Heart left ventricle (tissue), 16 donors: ENCODE measurements at places on chromosomes 13 and 19.

- no peak for DNase-seq
Measured at GRCh38 chr13:40145139-40145538, 489.7 kb downstream of the COG6 start.

DNA sequence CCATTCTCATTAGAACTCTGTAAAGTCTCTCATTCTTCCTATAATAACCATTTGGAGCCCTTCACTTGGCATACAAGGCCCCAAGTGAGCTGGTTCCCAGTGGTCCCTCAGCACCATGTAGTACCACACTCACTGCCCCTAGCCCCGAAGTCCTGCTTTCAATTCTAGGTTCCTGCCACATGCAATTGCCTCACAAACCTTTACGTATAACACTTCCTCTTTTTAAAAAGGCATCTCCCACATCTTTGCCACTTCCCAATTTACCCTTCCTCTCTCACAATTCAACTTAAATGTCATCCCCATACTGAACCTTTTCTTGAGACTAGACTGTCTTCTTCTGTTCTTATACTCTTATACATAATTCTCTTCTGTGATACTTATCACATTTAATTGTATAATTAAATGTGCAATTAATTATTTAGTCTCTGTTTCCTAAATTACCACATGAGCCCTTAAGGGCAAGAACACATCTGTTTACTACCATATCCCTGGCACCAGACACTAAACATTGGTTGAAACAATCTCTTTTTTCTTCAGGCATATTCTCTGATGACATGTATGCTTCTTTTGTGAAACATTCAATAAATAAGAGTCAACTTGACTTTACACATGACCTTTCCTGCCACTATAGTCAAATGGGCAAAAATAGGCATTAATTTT is 304.0 kb downstream of the SPRY2 start:
- no peak for DNase-seq

- DNase-seq: no peak
Measured at GRCh38 chr13:24161980-24162525, 1.5 kb downstream of the SPATA13 start.

DNA sequence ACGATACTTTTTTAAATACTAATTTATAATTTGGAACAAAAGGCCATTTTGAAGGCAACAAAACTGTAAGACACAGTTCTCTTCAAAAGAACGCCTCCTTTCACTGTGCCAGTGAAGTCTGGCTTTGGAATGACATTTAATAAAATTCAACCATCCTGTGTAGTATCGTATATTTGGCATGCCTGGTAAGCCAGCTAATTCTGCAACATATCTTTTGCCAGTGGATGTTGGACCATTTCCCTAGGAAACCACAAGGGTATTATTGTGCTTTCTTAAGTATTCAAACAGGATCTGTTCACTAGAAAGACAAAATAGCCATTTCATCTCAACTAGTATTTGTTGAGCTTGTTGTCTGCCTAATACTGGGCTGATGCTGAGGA is 111.6 kb downstream of the RGCC start:
- no peak for DNase-seq

GRCh38 chr19:50531171-50531612 is 17.5 kb upstream of the ASPDH start:
- no peak for DNase-seq

DNA sequence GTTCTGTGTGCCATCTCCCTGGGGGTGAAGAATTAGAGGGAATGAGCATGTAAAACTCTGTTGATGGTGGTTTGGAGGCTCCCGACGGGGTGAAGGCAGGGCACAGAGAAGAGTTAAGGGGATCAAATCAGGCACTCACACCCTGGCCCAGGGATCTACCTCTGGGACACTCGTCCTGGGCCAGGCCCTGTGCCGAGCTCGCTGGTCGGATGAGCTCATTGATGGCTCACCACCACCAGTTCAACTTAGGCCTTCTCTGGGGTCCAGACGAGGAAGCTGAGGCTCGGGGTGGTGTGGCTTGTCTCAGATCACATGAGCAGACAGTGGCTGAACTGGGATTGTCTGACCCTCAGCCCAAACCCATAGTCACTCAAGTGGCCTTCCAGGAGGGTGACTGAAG is 1.6 kb downstream of the NACC1 start:
- no peak for DNase-seq

- no peak for DNase-seq
Measured at GRCh38 chr19:3285647-3286176, 61.3 kb downstream of the CELF5 start.

DNA sequence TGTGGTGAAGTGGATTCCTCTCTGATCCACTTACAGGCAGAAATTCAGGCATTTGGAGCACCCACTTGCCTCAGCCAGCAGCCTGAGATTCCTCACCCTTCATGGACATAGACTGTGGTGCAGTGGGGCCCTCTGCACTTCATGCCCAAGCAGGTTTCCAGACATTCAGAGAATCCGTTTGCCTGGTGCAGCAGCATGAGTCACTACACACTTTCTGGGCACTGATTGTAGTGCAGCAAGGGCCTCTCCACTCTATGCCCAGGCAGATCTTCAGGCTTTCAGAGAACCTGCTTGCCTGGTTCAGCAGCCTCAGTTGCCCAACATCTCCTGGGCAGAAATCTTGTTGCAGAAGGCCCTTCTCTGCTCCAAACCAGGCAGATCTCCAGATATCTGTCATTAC is 920.9 kb downstream of the SLITRK5 start:
- no peak for DNase-seq

DNA sequence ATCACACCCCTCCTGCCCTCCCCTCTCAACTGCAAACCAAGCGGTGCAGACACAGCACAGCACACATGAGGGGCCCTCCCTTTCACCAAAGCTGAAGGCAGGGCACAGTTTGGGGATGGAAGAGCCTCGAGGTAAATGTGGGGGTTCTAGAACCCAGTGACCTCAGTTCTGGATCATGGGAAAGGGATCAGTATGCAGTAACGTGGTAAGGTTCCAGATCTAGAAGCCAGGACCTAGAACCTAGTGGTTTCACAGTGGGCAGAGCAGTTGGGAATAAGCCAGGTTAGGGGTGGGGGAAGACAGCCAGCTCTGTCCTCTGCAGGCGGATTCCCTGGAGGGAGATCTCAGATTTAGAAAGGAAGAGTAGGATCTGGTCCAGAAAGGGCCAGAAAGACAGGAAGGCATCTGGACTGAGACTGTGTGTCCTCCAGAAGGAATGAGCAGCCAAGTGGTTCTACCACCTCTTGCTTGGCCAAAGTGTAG is 3.1 kb downstream of the FTL start:
- DNase-seq: no peak
